ENCODE measurements at places on chromosomes 1 and 21.
A peak's percentile ranks its signal among the peaks of the same experiment; 100 is the strongest.

- DNase-seq, result no peak
These were observed 241.7 kb downstream of the SETD4 start for GRCh38 chr21:35818597-35818996.

GRCh38 chr21:42174173-42174572 is 44.8 kb upstream of the ABCG1 start:
- DNase-seq, result no peak

DNA sequence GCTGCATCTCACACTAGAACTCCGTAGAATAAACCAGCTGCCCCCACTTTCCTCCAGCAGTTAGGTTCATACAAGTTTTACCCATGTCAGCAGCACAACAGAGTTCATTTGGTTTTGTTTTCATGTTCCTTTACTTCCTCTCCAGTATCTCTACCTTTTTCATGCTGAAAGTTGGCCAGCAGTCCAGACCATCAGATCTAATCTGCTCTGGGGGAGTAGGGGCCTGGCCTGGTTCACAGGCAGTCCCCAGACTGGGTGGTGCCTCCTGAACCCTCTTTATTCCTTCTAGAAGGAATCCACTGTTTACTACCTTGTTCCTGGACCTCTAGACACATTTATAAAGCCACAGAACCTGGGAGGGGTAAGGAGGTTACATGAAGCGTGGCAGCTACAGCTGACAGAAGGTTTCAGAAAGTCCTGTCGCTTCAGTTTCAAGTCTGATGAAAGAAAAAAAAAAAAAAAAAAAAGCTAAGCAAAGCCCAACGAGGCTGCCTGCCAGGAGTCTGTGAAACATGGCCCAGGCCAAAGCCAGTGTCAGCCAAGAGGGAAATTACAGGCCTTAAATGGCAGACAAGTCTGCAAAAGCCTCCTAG is 184.6 kb upstream of the JUN start:
- DNase-seq, result no peak

GRCh38 chr1:156096640-156097391 is 14.6 kb upstream of the MEX3A start:
- peak; percentile 61 for DNase-seq

- DNase-seq, result no peak
These were observed 120.8 kb upstream of the TNR start for GRCh38 chr1:175864183-175864582.

DNA sequence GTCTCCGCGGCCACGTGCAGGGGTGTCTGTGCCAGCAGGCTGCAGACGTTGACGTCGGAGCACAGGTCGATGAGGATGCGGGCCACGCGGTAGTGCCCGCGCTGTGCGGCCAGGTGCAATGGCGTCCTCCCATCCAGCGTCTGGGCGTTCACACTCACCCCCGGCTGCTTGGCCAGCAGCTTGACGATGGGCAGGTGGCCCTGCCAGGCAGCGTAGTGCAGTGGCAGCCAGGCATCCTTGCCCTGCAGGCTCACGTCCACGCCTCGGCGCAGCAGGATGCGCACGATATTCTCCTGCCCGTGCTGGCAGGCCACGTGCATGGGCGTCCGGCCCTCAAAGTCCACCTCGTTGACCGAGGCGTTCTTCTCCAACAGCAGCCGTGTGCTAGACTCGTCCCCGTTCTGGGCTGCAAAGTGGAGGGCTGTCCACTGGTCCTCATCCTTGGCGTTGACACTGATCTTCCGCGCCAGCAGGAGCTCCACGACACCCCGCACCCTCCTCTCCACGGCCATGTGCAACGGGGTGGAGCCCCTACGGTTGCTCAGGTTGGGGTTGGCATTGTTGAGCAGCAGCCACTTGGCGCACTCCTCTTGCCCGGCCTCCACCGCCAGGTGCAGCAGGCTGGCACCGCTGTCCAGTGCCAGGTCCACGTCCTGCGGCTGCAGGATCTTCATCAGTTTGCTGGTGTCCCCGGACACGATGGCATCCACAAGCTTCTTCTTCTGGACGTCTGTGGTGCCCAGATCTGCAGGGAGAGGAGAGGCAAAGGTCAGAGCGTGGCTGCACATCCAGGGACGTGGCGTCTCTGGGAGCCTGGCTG is 25.4 kb downstream of the RIPK4 start:
- DNase-seq, result no peak

GRCh38 chr21:31710586-31710985 is 21.3 kb downstream of the SCAF4 start:
- no peak for DNase-seq

- no peak for DNase-seq
These were observed 4.5 kb upstream of the SDE2 start for GRCh38 chr1:226003502-226004170.

DNA sequence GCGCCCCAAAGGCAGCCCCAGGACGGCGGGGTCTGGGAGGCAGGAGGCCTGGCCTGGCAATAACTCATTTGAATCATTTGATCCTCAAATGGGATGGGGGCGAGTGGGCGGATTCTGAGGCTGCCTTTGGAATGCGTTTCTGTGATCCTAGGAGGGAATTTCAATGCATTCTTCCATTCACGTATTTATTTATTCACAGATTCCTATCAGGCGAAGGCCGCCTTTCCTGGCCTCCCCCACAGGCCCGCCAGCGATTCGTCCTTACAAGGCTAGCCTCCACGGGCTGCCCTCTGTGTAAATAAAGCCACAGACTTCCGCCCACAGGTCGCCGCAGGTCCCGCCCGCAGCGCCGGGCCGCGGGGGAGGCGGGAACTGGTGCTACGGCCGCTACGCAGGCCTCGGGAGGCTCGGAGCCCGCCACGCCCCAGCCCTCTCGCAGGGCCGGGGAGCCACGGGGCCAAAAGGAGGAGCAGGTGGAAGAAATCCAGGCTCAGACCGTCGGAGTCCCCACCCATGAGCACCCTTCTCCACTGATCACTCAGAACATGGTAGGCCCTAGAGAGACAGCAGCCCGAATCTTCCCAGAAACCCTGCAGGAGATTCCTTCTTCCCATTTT is 31.3 kb upstream of the JUN start:
- peak; percentile 12 for DNase-seq

All from activated naive CD4-positive, alpha-beta T cell (primary cell).